ENCODE measurements at places on chromosomes 3 and 15.

DNA sequence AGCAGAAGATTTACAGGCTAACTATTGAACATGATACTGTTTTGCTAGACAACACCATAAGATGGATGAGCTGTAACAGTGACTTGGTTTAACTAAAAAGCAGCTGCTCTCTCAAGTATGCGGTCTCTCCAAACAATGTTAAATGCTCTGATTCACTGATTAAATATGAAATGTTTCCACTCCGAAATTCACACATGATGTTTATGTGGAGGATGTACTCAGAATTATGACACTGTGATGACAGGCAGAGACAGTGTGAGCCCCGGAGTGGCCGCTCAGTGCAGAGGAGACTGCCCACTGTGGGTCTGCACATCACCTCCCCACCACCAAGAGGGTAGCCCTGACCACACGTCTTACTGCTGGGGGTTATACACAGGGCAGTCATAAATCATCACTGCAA lies 83.9 kb upstream of the MEX3B start:
- DNase-seq: no peak

DNA sequence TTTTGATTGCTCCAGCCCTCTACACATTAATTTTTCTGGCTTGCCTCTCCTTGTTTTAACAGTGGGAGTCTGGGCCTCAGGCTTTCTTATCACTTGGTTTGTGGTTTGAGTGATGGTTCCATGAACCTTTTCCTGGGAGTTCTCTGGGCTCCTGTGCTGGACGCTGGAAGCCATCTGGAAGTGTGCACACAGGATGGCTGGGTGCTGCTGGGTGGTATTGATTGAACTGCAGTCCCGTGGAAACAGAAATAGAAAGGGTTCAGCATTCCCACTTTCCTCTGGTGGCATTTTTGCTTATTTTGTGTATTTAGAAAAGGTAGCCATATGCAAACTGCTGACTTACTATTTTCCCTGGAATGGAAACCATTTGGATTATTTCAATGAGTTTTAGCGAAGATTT lies 25.6 kb downstream of the MITF start:
- no peak for DNase-seq

GRCh38 chr3:29531644-29532043 lies 250.8 kb downstream of the RBMS3 start:
- no peak for DNase-seq

DNA sequence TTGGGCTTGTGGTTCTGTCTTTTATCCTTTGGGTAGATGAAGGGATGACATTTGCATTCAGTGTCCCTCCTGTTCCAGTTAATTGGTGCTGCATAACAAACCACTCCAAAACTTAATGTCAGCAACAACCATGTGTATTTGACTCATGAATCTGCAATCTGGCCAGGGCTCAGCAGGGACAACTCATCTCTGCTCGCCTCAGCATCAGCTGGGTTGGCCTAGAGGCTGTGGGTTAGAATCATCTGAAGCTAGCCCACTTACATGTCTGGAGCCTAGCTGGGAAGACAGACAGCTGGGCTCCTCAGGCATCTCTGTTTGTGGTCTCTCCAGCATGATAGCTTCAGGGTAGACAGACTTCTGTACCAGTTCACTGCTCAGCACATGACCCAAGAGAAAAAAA lies 92.0 kb downstream of the TMEM108 start:
- DNase-seq: no peak

DNA sequence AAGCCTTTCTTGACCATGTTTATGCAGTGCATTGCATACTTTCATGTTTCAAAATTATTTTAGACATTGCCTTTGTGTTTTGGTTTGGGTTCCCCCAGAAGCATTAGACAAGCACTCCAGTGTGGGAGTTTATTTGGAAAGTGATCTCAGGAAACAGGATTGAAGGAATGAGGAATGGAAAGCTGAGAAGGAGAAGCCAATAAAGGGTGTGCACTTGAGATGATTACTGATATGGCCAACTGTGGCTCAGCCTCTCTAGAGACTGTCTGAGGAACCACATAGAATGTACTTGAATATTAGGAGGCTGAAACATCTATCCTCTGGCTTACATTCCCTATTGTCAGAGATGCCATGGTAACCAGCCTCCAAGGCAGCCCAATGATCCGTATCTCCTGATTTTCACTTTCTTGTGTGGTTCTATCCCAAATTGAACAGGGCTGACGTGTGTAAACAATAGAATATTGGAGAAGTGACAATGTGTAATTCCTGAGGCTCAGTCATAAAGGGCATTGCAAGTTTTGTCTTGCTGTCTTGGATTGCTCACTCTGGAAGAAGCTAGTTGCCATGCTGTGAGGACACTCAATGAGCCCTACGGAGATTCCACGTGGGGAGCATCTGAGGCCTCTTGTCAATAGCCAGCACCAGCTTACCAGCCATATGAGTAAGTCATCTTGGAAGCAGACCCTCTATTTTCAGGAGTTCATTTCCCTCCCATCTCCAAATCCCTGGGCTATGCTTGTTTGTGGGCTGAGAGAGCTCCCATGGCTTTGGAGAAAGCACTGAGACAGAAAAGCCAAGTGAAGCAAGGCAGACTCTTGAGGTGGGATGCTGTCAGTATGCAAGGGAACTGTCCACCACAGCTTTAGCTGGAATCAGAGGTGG lies 84.7 kb downstream of the SCN11A start:
- DNase-seq: no peak

- no peak for DNase-seq
Measured at GRCh38 chr3:82633319-82633718, 871.9 kb upstream of the GBE1 start.

DNA sequence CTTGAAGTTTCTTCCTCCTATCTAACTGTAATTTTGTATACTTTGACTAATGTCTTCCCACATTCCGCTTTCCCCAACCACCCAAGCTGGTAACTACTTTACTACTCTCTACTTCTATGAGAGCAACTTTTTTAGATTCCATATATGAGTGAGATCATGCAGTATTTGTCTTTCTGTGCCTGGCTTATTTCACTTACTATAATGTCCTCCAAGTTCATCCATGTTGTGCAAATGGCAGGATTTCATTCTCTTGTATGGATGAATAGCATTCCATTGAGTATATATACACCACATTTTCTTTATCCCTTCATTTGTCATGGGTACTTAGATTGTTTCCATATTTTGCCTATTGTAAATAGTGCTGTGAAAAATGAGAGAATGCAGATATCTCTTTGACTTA lies 78.5 kb upstream of the CCNL1 start:
- no peak for DNase-seq

DNA sequence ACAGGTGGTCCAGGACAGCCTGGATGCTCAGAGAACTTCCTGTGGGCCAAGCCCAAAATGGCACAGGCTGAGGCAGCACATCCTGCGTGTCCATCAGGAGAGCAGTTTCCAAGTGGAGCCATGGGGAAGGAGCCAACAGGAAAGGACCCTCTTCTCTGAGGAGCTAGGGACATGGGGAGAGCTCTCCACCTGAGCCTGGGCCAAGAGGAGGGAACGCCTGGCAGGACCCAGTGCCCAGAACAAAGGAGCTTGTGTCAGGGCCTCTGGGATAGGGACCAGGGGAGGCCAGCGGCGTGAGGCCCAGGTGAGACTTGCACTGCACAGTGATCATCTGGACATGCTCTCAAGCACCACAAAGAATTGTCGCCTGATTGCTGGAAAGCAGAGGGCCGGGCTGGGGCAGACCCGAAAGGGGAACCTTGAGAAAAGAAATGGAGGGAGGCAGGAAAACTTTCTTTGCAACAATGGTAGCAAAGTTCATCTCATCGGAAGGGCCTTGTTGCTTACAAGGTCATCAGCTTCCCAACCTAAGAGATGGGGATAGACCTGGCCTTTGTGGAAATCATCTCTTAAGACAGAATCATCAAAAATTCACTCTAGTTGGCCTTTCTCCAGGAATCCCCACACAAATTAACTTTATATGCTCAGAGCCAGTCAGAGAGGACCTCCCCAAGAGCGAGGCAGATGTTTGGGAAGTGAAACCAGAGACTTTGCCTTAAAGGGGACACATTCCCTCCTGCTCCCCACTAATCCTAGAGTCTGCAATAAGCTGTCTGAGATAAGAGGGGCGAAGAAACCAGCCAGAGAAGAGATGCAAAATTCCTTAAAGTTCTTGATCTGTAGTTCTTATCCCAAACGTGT lies 47.7 kb upstream of the HES1 start:
- no peak for DNase-seq

DNA sequence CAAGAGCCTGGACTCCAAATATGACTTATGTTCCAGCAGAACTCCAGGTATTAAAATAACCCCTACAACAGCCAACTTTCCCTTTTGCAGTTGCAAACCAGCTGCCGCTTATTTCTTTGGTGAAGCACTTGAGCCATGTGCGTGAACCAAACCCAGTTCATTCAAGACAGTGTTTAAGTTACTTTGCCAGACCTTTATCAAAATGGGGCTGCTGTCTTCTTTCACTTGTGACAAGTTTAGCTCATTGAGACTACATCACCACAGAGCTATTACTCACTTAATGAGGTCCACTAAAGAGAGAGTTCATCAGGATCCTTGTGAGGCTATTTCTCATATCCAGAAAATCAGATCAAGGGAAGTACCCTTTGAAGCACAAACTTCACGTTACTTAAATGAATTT lies 2.4 kb upstream of the XRN1 start:
- no peak for DNase-seq

GRCh38 chr15:90886291-90886614 lies 1.9 kb downstream of the FES start:
- DNase-seq: no peak

DNA sequence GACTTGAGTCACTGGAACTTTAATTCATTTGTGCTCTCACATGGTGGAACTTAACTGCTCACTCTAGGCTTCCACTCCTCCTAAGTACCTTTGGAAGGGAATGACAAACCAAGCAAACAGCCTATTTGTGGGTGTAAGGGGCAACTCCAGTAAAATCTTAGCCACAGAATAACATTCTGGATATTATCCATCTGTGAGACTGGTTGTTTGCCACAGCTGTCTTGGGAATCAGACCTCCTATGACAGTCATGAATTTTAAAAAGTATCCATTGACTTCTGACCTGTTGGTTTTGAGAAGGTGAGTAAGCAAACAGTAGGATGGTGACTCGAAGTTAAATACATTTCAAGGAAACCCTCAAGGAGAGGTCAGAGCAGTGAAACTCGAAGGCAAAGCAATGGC lies 147.3 kb upstream of the CDIN1 start:
- DNase-seq: no peak

GRCh38 chr3:180180795-180181194 lies 144.1 kb upstream of the PEX5L start:
- no peak for DNase-seq

- no peak for DNase-seq
Measured at GRCh38 chr3:136476280-136476679, 226.1 kb downstream of the PCCB start.

- DNase-seq: no peak
Measured at GRCh38 chr3:12832350-12833221, 8.8 kb downstream of the RPL32 start.

DNA sequence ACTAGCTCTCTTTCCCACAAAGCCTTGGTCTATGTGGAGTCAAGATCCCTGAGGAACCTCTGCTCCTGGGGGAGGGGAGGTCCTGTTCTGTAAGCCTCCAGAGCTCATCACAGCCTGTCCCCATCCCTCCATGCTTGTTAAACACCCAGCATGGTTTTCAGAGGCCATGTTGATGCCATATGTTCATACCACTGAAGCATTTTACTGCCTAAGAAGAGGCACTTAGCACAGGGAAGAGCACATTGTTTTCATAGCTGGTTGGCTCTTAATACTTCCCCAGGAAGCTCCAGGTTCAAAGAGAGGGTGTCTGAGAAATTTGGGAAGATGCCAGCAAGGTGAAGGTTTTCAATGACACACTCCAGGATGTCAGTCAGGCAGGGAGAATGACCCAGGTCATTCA lies 25.6 kb downstream of the CPNE4 start:
- no peak for DNase-seq

GRCh38 chr3:146465693-146466465 lies 3.5 kb downstream of the PLSCR2 start:
- no peak for DNase-seq

GRCh38 chr15:90686435-90687218 lies 30.5 kb upstream of the BLM start:
- no peak for DNase-seq

- DNase-seq: no peak
Measured at GRCh38 chr3:193870376-193871219, 265.4 kb upstream of the HES1 start.

GRCh38 chr3:23987356-23987755 lies 42.3 kb downstream of the NR1D2 start:
- DNase-seq: no peak

DNA sequence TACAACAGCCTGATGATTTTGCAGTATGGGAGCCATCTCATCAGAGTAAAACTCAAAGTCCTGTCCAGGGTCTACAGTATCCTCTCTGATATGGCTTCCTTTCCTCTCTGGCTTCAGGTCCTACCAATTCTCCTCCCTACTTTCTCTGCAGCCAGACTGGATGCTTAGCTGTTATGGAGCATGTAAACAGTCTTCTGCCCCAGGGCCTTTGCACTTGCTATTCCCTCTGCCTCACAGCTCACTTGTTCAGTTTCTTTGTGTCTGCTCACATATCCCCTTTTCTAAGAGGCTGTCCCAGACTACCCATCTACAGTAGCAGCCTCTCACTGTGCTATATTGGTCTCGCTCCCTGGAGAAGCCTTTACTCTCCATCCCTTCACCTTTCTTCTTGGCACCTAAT lies 62.2 kb downstream of the TLNRD1 start:
- no peak for DNase-seq

DNA sequence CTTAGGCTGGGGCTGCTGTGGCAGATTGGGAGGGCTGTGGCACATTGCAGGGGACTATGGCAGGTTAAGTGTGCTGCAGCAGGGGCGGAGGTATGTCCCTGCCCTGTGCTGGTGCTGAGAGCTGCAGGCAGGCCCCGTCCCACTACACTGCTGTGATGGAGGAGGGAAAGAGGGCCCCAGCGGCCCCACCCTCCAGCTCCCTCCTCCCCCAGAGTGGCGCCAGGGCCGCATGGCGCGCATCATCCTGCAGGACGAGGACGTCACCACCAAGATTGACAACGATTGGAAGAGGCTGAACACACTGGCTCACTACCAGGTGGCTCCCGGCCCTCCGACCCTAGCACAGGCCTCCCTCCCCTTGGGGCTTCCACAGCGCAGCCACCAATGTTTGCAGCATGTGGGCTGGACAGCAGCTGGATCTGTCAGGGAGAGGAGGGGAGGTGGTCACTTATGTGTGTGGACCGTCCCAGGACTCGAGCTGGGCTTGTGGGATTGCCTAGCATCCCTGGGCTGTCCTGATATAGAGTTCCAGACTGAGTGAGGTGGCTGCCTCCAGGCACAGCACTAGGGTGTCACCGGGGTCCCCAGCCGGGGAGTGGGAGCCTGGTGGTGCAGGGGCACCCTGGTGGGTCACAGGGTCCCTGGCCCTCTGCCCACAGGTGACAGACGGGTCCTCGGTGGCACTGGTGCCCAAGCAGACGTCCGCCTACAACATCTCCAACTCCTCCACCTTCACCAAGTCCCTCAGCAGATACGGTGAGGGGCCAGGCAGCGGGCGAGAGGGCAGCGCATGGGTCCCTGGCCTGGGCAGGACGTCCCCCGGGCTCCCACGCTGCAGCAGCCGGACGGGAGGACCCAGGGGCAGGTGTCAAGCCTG lies 46.1 kb downstream of the PLXNA1 start:
- no peak for DNase-seq

Measured in stimulated activated CD8-positive, alpha-beta memory T cell treated with anti-CD3 and anti-CD28 coated beads, Interleukin-12 subunit alpha, Interleukin-12 subunit beta, amount 100 ng/mL, for 1 hour (primary cell).